Subcutaneous preadipocyte (primary cell): ENCODE measurements at places on chromosomes 2 and 18. TPM values are rescaled to one million over a fixed set of nuclear protein-coding genes. Genes with fewer than 3 reads are reported as not detected.

Gene FOXD4L1
- total RNA-seq, result under 0.01 TPM in 1 of 2 replicates, not detected in the other

Gene LIMS3
- 0.20 and 2.2 TPM in 2 replicates for total RNA-seq

Gene SCYGR4
- total RNA-seq, result not detected in 2 replicates

Gene CXCR4
- total RNA-seq, result not detected in 2 replicates

Gene CAPN14
- under 0.01 and 0.20 TPM in 2 replicates for total RNA-seq
